ENCODE measurements at places on chromosomes 6 and 20.
A peak's percentile ranks its signal among the peaks of the same experiment; 100 is the strongest.

DNA sequence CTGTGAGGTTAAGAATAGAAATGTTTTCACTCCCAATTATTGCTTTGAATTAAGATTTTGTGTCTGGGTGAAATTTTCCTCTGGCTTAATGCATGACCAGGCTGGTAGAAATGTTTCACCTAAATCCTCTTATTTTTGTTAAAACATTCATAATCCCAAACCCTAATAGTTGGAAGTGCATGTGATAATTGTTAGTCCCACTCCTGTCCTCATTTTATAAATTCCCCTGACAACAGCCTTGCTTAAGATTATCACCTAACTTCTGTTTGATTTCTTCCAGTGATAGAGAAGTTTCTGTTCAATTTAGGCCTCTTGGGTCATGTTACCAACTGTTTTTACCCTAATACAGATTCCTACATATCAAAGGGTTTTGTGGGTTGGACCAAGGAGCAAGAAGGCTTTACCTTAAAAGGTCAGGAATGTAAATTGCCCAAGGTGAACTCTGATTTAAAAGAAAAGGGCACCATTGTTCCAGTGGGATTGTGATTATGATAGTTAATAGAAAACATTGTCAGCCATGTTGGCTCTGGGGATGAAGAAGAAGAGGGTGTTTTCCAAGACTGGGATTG, 158.7 kb upstream of the CENPW start:
- no peak for DNase-seq

DNA sequence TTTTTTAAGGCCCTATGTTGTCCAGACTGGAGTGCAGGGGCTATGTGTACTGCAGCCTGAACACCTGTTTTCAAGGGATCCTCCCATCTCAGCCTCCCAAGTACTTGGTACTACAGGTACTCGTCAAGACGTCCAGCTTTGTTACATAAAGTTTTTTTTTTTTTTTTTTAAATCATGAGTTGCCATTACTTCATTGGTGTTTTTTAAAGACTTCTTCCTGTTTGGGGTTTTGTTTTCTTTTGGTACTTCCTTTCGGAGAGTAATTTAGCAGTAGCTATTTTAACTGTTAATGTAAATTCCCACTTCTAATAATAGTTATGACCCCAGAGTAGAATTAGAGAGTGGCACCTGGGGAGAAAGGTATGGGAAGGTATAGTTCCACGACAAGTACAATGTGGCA, 10.5 kb downstream of the ZNFX1 start:
- DNase-seq: no peak

DNA sequence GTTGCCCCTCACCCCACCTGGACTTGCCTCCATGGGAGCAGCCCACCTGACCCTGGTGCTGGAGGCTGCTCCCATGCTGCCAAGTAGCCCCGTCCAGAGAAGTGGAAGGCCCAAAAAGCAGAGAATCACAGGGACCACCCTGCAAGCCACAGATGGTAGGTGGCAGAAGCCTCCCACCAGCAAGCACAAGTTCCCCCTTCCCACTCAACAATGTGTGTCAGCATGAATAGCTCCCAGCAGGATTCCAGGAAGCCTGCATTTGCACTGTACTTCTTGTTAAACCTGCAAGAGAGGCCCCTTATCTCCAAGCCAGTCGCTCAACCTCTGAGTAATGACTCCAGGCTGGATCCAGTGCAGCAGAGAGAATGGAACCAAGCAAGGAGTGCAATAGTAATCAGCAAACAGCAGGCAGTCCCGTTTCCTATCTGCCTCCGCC, 180.8 kb upstream of the CST7 start:
- no peak for DNase-seq

DNA sequence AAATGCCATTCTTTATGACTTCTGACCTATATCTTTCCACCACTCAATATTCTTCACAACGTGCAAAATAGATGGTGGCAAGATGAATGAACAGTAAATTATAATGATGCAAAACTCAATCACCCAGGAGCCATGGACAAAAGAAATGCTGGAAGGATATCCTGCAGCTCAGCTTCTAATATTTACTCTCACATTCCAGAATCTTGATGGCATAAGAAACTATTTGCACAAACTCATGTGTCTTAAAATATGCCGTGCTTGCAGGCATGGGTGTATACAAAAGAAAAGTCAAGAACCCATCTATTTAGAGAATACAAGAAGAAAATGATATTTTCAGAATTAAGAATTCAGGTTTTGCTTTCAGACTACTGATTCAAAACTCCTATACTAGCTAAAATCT, 217.8 kb downstream of the SLC35F1 start:
- DNase-seq: no peak

- DNase-seq: no peak
These were observed 205.9 kb downstream of the HACE1 start for GRCh38 chr6:104653781-104654180.

DNA sequence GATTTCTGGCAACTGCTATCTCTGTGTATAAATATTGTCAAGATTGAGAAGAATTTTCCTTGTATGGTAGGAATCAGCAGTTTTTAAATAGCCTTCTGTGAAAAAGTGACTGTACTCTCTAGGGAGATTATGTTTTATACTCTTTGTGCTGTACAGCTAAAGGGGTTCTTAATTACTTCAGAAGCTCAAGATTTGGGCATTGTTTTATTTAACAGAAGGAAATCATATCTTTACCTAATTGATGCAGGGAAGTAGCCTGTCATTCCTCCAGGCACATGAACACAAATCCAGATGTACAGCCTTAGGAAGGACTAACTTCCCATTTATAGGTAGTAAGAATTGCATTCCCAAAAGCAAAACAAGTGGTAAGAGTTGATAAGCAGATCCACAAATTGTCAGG, 1.3 kb downstream of the CALHM5 start:
- no peak for DNase-seq

DNA sequence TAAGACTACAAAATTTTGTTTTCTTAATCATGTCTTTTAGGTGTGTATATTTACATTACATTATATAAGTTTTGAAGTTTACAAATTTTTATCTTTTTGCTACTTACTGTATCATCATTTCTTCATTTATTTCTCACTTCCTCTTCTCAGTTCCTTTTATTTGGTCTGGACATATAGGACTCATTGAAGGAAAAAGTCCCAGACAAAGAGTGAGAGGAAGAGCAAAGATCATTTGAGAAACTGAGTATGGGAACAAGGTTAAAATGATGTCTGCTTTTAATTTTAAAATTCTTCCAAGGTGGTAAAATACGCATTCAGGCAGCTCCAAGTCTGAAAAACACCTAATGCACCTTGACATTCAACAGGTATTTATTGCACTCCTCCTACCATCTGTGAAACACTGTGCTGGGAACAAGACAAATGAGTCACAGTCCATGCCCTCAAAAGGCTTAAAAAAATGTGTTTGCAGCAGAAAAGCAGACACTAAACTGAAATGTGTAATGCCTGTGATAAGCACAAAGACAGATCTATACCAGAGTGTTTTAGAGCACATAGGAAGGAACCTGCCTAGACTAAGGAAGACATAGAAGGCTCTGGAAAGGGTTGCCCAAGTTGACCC, 63.2 kb downstream of the PKIB start:
- no peak for DNase-seq

- no peak for DNase-seq
These were observed 13.4 kb downstream of the PRKN start for GRCh38 chr6:162713974-162714780.

DNA sequence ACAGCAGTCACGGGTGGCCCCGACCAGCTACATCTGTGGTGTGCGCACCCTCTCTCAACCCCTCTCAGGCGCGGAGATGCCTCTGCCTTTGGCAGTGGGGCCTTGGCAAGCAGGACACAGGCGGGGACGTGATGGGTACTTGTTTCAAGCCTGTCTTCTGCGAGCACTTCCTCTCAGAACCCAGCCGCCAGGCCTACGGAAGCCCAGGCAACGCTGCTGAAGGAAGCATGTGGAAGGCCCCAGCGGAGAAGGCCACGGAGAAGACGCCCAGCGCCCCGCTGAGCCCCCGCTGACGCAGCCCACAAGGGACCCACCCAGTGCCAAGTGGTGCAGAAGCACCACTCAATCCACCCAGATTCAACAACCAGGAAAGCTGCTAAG, 13.0 kb downstream of the SERPINB6 start:
- no peak for DNase-seq

GRCh38 chr6:35583893-35584688, 71.4 kb upstream of the TULP1 start:
- DNase-seq: peak; percentile 49

GRCh38 chr6:157464653-157465535, 83.9 kb downstream of the ZDHHC14 start:
- DNase-seq: no peak

DNA sequence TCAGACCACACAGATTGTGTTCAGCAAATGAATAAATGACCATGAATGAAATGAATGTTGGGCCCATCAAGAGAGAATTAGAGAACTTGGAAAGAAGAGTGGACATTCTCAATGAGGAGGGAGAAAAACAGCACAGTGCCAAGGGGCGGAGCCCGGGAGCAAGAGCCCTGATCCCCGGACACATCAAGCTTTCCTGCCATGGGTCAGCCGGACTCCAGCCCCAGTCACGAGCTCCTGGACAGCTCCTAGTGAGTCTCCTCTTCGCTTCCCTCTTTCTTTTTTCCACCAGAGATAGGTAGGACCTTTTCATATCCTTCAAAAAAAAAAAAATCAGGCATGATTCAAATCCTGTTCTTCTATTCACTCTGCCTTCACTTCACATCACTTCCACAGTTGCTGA, 274.2 kb downstream of the NRN1 start:
- no peak for DNase-seq

DNA sequence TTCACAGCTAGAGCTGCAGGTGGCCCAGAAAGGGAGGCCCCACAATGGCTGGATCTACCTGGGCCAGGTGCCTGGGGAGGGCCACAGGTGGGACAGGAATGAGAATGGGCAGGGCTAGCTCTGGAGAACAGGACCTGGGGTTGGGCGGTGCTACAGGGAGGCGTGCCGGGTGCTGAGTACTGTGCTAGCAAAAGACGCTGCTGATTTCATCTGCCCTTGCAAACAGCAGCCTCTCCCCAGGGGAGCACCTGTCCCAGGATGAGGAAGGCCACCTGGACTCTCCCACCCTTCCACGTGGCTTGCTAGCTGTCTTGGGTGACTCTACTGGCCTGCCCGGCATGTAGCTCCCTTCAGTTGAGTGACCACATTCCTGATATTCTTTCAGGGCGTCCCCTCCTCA, 6.6 kb upstream of the YTHDF1 start:
- DNase-seq: no peak

GRCh38 chr6:69098910-69099309, 463.8 kb downstream of the ADGRB3 start:
- DNase-seq: no peak

DNA sequence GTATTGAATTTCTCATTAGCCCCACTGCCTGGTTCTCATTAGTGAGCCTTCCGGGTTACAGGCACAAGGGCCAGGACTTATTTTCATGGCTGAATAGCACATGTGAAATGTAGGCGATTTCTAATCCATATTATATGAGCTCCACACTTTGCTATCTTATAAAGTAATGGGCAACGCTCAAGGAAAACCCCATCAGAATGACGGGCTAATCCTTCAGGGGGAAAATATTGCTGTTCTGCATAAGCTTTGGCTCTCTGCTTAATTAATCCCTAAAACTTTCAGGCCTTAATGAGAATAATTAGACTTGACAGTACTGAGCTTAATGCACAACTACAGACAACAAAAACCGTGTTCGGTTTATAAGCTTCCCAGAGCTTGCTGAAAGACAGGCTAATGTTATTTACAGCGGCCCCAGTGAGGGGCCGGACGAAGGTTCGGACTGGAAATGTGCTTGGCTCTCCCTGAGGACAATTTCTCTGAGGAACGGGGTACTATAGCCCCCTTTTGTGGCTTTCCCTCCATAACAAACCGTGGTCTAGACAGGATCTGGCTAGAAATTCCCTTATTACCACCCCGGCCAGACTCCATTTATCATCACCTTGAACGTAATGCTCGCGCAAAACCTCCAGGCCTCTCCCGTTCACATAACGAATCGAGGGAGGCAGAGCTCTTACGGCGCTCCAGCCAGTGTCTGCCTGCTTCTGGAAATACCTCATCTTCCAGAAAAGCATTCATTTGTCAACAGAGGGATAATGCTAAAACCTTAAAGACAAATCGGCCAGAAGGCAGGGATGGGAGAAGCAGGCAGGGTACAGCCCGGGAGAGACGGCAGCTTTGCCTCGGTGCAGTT, 164.5 kb downstream of the CD83 start:
- no peak for DNase-seq

- no peak for DNase-seq
These were observed 84.4 kb upstream of the HDAC2 start for GRCh38 chr6:114055349-114055748.

- no peak for DNase-seq
These were observed at the start of gene RAMACL for GRCh38 chr6:166586424-166587156. TSS of gene RAMACL (minus strand) at chr6:166586678. CDS start at chr6:166586477, 201 bp downstream.

GRCh38 chr20:50455656-50456451, 54.3 kb upstream of the PTPN1 start:
- no peak for DNase-seq

GRCh38 chr6:35795453-35796071, 1.6 kb downstream of the CLPS start:
- DNase-seq: no peak

DNA sequence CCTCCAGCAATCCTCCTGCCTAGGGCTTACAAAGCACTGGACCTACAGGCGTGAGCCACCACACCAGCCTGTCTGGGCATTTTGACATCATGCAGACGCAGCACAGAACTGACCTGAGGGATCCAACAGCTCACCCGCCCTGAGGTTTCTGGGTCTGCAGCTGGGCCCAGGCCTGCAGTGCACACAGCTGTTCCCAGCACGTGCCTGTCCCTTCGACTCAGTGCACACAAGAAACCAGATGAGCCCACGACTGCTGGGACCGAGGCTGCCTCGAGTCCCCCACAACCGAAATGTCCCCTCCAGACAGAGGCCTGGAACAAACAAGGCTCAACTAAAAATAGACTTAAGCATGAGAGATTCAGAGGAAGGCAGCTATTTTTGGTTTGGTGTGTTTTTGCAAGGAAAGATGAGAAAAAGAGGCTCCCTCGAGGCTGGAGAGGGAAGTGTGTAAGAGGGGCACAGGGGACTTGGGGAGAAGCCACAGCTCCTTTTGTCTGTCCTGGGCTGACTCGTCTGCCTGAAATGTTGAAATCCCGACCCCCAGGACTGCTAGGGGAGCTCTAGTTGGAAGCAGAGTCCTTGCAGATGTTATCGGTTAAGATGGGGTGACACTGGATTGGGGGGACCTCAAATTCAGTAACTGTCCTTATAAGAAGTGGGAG, 66.3 kb downstream of the YTHDF1 start:
- no peak for DNase-seq

- no peak for DNase-seq
These were observed 99.5 kb downstream of the FOXC1 start for GRCh38 chr6:1709234-1709641.

DNA sequence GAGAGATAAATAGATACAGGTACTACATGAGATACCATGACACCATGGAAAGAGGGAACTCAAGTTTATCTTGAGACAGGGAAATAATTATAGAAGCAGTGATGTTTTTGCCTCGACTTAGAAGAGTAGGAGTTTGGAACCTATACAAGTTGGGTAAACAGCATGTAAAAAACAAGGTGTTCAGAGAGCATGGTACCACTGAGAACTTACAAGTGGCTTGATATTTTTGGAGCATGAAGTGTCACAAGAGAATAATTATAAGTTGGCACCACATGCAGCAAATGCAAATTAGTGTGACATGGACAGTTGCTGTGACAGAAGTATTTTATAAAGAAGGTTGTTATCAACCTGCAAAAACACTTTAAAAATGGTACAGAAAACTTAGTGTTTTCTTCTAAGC, 47.1 kb upstream of the SCAF8 start:
- no peak for DNase-seq

All from activated T-helper 1 cell treated with anti-CD3 and anti-CD28 coated beads, Interleukin-2, amount 50 U/mL, for 16 hours (primary cell).